ENCODE measurements at places on chromosomes 11 and 22.

DNA sequence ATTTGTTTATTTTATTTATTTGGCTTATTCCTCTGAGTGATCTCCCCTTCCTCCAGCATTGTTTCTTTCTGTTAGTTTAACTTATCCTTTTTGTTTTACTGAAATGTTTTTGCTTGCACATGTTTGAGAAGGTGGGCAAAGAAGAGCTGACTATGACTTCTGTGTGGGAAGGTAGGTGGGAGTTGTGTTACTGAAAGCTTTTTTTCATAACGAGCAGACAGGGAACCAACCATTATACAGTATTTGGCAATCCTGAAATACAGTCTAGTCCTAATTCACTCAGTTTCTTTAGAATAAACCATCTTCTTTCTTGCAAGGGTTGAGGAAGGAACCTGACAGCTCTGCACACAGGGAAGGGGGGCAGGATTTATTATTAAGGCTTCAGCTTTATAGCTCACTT lies 37.0 kb upstream of the PAK1 start:
- DNase-seq = no peak

- DNase-seq = no peak
Observed at GRCh38 chr22:35076630-35077029, 10.7 kb downstream of the ISX start.

DNA sequence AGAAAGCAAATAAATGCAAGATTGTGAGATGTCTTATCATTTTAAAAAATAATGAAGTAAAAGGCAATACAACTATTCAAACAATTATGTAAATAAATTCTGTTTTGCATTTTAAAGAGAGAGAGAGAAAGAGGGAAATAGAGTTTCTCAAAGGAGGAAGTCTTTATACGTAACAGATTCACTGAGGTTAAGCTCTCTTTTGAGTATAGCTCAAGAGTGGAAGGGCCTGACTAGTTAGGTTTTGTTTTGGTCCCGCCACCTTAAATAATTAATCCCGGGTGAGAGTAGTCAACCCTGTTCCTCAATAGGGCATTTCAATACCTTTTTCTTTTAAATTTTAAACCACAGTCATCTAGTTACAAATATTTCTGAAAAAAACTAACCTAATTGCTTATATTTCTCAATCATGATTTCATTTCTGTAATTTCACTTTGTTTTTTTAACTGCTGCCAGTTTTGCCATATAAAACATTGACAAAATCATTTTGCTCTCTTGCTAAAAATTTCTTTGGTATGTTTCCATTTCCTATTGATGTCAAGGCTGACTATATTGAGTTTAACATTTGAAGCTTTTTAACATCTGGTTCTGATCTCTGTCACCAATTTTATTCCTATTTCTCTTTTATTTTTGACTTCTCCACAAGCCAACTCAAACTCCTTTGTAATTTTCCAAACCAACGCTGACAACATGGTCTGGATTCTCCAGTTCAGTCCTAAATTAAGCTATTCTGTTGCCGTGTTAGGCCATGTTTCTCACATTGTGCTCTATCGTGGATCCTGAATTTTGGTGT lies 10.3 kb downstream of the OR10D3 start:
- no peak for DNase-seq

GRCh38 chr11:63903884-63904283 lies 13.1 kb downstream of the RCOR2 start:
- no peak for DNase-seq

- DNase-seq = no peak
Observed at GRCh38 chr11:102643941-102644340, 18.8 kb upstream of the MMP20 start.

DNA sequence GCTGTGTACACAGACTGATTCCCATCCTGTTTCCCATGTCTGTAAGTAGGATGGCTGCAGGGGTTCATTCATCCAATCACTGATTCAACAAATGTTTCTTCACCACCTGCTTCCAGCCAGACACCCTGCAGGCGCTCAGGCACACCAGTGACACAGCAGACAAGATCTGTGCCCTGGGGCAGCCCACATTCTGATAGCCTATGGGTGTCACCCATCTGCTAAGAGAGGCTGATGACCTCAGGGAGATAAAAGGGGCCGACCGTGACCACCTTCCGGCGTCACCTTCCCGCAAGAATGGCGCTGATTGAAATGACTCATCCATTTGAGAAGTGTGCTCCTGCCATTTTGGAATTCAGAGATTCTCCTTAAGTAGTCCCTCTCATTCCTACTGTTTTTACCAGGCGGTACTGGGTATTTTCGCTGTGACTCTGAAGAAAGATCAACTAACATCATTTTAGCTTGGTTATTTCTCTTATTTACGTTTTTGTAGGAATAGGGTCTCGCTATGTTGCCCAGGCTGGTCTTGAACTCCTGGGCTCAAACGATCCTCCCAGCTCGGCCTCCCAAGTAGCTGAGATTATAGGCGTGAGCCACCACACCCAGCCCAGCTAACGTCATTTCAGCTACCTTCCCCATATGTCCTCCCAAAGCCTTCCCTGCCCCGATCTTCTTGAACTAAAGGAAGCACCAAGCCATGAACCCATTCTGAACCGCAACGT lies 73.2 kb upstream of the BID start:
- no peak for DNase-seq
